Activated CD8-positive, alpha-beta memory T cell treated with anti-CD3 and anti-CD28 coated beads, Interleukin-2, amount 50 U/mL, for 48 hours (primary cell): ENCODE measurements at places on chromosomes 1 and 21.
A peak's percentile ranks its signal among the peaks of the same experiment; 100 is the strongest.

DNA sequence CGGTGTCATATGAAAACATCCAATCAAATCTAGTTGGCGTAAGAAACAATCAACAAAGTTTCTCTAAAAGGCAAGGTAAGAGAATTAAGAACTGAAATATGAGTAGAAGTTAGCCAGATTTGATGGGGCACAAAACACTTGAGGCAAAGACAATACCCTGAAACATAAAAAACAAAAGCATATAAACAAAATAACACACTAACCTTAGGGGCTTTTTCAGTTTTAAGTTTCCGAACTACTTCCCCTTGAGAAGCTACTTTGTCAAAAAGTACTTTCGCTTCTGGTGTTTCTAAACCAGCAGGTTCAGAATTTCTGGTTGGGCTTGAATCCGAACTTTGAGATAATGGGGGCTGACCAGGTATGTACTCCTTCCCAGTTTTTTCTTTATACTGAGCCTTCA is 57.9 kb downstream of the EPRS1 start:
- DNase-seq: no peak

GRCh38 chr1:235739124-235739523 is 89.5 kb upstream of the GNG4 start:
- DNase-seq: no peak

DNA sequence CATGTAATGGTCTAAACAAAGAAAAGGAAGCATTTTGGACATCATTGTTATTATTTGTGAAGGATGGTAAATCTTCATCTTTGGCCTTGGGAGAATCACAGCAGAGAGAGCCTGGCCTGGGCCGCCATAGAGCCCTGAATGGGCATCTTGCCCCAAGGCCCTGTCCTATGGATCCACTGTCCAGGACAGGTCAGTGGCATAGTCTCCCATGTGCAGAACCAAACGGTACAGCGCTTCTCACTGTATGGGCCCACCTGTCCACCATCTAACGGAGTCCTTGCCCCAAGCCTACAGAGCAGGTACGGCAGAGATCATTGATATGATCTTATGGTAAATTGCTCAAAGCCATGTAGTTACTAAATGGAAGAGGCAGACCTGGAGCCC is 185.7 kb downstream of the FOXD2 start:
- peak; percentile 28 for DNase-seq

DNA sequence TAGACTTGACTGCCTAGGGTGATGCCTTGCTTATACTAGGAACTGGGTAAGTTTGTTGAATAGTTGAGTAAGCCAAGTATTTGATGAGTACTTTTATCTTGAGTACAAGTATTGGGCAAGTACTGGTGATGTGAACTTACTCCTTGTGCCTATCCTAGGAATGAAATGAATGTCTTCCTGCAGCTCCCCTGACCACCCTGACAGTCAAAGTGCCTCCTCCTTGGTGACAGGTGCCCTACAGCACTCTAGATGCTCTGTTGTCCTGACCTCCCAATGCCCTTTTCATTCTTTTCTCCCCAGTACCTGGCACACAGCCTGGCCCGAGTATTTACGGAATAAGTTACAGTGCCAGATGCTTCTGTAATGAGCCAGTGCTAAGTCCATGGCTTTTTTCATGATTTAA is 25.5 kb downstream of the PCSK9 start:
- no peak for DNase-seq

DNA sequence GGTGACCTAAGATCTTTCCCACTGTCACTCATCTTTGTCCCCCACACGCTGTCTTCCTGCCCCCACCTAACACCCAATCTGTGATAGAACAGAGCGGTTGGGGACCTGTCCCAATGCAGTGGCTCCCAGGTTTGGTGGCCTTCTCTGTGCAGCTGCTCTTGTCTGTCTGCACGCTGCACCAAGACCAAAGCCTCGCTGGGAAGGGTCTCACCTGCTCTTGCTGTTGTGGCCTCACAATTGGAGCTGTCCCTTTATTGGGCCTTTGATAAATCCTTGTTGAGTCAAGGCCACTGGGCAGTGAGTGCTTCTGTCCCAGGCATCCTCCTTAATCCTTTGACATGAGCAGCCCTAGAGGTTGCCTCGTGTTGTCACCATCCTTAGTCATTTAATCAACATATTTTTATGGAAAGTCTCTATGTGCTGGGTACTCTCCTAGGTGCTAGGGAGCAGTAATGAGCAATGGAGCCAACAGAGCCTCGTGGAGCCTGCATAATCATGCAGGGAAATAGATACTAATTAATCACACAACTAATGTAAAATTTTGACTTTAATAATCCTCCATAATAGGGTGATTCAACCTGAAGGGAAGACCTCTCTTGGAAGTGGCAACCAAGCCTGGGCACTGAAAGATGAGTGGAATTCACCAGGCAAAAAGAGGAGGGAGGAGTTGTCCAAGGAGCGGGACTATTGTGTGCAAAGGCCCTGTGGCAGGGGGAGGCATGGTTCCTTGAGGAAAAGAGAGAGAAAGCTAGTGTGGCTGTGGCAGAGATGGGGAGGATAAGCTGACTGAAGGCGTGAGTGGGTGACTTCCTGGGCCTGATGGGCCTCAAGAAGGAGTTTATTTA is 57.6 kb downstream of the MAN1C1 start:
- no peak for DNase-seq

DNA sequence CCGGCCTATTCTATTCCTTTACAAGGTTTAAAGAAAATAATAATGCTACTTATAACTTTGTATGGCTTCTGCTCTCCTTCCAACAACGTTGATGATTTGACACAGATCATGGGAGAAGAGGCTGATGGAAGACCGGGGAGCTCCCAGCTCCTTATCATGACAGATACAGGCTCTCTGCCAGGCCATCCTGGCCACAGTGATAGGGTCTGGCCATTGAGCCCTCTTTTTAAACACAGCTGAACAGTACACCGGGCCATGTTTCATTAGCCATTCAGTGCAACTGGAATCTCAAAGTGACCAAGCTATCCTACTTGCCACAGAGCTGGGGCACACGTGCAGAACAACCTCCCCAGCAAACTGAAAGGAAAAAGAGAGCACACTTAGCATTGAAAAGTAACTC is 34.9 kb downstream of the DNAJC11 start:
- DNase-seq: no peak
